ENCODE measurements at places on chromosomes 7 and 10.

DNA sequence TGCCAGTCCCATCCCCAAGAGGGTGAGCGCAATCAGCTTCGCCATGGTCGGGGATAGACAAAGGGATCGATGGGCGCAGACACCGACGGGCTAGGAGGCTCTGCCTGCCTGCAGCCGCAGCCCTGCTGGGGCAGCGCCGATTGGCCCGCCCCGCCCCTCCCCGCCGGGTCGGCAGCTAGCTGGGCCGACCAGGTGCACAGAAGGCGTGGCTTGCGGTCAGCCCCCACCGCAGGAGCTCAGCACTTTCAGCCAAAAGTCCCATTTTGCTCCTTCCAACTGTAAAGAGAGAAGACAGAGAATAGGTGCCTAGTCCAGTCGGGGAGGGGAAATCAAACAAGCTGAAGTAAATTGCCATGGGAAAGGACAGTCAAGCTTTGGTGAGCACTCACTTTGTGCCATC, at the start of gene PON1:
Gene PON1 (minus strand): TSS at position 102 of the 400 bp plus-strand sequence. CDS start 57 bp downstream, at position 45.
- DNase-seq = no peak

DNA sequence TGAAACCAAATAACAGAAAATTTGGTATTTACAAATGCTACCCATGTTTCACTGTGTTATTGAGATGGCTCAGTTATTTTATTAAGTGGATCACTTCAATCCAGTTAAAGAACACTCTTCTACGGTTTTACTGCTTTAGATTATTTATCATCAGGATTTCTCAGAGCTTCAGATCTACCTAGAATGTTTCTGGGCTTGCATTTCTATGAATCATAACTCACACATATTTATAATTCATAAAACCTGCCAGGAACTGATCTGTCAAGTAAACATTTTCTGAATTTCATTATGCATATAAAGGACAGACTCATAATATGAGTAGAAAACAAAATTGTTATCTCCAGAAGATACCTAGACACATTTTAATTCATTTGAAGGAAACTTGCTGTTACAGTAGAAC, 1172.3 kb upstream of the LRRTM3 start:
- DNase-seq = no peak

DNA sequence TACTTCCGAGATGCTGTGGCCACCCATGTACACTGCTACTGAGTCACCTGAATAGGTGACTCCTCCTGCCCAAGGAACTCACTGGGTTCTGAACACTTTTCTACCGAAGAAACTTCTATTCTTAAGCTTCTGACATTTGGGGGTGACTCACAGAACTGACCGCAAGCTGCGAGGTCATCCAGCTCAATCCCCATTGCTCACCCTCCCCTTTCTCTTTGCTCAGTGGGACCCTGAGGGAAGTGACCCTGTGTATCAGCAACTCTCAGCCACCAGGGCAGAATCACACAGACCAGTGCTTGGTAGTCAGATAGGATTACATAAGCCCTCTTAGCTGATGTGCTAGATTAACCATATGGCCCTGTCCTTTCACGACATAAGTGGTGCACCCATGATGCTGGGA, 46.3 kb downstream of the INSYN2A start:
- DNase-seq = no peak

DNA sequence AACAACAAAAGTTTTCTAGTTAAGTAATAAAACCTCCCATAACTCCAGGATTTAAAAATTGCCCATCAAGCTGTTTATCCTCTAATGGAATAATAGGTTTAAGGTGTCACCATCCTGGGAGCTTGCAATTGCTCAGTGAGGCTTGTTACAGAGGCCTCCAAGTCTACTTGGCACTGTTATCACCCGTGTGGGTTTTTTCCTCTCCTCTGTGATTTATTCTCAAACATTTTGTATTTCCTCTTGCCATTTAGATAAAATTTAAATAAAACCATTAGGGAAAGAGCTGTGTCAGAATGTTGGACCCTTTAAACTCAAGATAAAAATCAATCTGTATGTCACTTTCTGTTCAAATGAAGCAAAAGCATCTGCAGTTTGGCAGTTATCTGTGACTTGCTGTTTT, 202.6 kb downstream of the GALNT17 start:
- DNase-seq = no peak

GRCh38 chr10:17335065-17335464, 107.0 kb downstream of the VIM start:
- DNase-seq = no peak

GRCh38 chr10:82943142-82943541, 1068.1 kb downstream of the NRG3 start:
- no peak for DNase-seq

DNA sequence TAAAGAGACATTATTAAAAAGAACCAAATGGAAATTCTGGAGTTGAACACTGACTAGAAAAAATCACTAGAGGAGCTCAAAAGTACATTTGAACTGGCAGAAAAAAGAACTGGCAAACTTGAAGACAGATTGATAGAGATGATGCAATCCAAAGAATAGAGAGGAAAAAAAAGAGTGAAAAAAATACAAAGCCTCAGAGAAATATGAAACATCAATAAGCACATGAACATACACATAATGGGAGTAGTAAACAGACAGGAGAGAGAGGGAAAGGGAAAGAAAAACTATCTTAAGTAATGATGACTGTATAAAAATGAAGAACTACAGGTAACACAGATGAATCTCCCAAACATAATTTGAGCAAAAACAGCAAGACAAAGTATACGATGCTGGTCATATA, 61.1 kb downstream of the CNOT4 start:
- DNase-seq = no peak

DNA sequence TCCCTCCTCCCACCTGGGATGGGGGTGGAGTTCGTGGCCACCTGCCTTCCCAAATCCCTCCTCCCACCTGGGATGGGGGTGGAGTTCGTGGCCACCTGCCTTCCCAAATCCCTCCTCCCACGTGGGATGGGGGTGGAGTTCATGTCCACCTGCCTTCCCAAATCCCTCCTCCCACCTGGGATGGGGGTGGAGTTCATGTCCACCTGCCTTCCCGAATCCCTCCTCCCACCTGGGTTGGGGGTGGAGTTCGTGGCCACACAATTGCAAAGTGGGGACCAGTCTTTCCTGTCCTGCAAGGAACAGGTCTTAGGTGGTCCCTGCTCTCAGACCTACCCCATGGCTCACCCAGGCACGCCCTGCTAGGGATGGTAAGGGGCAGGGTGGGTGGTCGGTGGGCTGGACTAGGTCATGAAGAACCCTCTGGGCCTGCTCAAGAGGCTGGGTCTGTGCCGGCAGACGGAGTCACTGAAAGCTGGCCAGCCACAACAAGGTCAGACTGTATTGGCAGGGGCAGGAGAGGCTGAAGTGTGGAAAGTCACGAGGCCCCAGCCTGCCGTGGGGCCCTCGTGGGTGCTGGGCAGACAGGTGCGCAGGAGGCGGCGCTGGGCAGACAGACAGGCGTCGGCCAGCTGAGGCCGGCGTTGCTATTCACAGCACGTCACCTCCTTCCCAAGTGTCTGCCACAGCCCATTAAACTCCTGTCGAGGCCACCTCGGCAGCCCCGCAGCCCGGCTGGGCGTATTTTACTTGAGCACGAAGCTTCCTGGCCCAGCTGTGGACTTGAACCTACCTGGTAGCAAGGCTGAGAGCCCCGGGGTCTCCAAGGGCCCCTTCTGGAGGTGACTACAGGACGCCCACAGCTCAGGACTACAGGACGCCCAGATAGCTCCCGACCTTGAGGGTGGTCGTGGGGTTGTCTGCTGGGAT, 4.1 kb downstream of the KNDC1 start:
- no peak for DNase-seq
